ENCODE measurements at places on chromosomes 3 and 15. TPM values are rescaled to one million over a fixed set of nuclear protein-coding genes. Genes with fewer than 3 reads are reported as not detected.

FBLN2 gene
- total RNA-seq, result 78.9 TPM

GRCh38 chr3:110928016-110928662 lies 143.5 kb upstream of the NECTIN3 start:
- no peaks in the 10 kb centered on the region for H3K4me1 ChIP-seq
- no peak overlapping the region for H3K4me3 ChIP-seq
- H3K36me3 ChIP-seq, result no peaks in the 10 kb centered on the region
- no peaks in the 10 kb centered on the region for H3K27me3 ChIP-seq

GRCh38 chr15:30044377-30044776 lies 38.4 kb upstream of the GOLGA8J start:
- no peak for DNase-seq
- no peak overlapping the region for H3K27ac ChIP-seq
- no peak overlapping the region for H3K4me3 ChIP-seq
- H3K36me3 ChIP-seq, result no peaks in the 10 kb centered on the region
- H3K27me3 ChIP-seq, result peaks cover 8% of the 10 kb centered on the region

DNA sequence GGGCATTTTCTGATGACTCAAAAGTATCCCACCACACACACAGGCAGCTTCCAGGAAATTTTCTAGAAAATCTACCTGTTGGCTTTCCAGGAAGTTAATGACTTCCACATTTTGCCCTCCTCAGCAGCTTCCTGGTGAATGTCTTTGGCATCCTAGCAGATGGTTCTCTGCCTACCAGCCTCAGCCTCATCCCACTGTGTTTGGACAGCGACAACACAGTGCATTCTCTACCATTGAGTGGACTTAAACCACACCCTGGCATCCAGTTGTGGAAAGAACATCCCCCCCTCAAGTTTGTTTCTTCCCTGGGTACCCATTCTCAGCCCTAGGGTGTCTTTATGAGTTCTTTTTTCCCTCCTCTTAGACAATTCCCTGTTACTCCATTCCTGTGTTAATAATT lies 50.8 kb upstream of the GADL1 start:
- H3K36me3 ChIP-seq, result no peaks in the 10 kb centered on the region
- no peak overlapping the region for H3K27ac ChIP-seq
- H3K4me1 ChIP-seq, result no peaks in the 10 kb centered on the region
- DNase-seq, result no peak

DNA sequence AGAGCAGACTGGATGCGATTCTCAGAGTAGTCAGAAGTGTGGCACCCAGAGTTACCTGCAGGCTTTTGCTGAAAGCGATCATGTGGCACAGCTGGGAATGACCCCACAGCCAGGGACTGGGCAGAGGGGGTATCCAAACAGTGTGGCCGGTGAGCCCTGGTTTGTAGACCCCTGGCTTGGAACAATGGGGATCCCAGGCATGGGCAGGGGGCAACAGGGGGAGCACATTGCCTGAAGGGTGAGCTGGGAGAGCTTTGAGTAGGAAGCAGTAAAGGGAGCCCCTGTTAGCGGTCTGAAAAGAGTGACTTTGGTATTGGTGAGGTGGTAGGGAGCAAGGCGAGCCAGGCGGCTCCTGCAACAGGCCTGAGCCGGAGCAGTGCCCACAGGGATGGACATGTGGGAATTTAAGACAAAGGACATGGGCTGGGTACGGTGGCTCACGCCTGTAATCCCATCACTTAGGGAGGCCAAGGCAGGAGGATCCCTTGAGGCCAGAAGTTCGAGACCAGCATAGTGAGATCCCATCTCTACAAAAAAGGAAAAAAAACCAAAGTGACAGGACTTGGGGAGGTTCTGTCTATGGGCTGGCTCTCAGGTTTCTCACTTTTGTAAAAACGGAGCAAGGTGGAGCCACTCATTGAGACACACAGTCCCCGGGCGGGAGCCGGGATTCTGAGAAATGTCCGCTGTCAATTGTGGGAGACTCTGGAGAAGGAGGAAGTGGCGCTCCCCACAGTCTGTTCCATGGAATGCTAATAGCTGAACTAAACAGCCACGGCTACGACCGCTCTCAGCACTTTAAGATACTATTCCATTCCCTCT lies 223.8 kb upstream of the LYSMD4 start:
- no peak overlapping the region for H3K4me3 ChIP-seq
- H3K27ac ChIP-seq, result no peak overlapping the region
- H3K27me3 ChIP-seq, result peaks cover 4% of the 10 kb centered on the region
- H3K36me3 ChIP-seq, result no peaks in the 10 kb centered on the region

- no peaks in the 10 kb centered on the region for H3K36me3 ChIP-seq
- no peak overlapping the region for H3K4me3 ChIP-seq
- H3K27me3 ChIP-seq, result no peaks in the 10 kb centered on the region
These were observed 103.1 kb downstream of the CMSS1 start for GRCh38 chr3:99920481-99921376.

DNA sequence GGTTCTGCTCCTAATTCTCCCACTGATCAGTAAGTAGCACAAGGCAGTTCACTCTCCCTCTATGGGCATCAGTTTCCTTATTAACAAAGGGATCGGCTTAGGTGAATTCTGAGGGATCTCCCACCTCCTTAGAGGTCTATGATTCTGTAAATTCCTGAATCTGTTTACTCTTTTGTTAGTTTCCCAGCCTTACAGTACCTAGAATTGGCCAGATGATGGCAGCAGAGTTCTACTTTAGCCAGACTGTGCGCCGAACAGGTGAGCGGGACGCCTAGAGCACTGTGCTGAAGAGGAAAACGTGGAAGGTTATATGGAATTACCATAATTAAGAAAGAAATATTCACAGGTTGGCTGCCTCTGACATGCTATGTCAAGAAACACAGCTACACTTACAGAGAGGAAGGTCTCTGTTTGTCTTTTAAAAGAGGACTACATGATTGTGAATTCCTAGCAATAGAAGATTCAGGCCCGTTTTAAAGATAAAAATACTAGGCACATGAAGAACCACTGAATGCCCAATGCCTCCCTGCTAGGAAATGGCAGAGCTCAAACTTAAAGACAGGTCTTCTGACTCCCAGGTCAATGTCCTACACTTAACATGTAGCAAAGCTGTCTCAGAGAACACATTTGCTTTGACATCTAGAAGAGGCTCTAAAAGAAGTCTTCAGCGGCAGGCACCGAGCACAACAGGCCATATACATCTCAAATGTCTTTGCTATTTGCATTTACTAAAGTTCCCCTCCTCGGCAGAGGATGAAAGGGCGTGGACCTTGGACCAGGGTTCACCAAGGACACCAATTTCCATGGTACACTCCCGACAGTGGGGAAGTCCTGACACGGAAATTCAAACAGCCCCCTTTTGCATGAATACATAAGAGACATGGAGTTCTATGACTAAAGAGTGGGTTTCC lies 259.9 kb downstream of the FGF12 start:
- DNase-seq, result peak; percentile 47
- H3K4me1 ChIP-seq, result no peaks in the 10 kb centered on the region

DNA sequence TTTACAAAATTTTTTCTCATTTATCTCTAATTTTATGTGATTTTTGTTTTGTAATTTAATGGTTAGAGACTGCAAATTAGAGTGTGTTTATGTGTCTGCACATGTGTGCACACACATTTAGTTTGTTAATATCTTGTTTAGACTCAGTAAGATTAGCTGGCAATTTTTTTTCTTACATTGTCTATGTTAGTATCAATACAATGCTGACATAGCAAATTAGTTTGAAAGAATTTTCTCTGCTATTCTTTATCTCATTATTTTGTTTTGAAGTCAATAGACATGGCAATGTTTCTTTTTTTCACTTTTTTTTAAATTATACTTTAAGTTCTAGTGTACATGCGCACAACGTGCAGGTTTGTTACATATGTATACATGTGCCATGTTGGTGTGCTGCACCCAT lies 1155.0 kb downstream of the ZPLD1 start:
- H3K27me3 ChIP-seq, result no peaks in the 10 kb centered on the region
- H3K4me1 ChIP-seq, result no peaks in the 10 kb centered on the region
- H3K36me3 ChIP-seq, result no peaks in the 10 kb centered on the region
- no peak overlapping the region for H3K4me3 ChIP-seq

- no peak overlapping the region for H3K4me3 ChIP-seq
- no peak overlapping the region for H3K27ac ChIP-seq
These were observed 543.7 kb downstream of the FHIT start for GRCh38 chr3:60707452-60708020.

COL6A5 gene
- not detected for total RNA-seq

DNA sequence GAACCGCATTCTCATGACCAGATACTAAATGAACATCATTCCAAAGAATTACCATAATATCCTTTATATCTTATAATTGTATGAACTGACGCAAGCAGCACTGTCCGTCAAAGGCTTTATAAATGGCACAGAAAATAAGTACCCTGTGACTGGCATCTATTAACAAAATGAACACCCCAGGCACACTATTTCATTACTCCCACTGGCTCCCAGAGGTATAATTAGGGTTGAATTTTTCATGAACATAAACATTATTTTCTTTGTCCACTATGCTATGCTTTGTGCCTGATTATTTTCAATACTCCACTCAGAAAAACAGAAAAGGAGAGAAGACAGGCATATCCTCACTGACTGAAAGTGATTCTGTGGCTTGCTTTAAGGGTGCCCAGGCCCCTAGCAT lies 71.1 kb downstream of the LYZL4 start:
- H3K4me3 ChIP-seq, result no peak overlapping the region
- H3K27me3 ChIP-seq, result peaks cover 29% of the 10 kb centered on the region
- H3K4me1 ChIP-seq, result no peaks in the 10 kb centered on the region
- H3K27ac ChIP-seq, result no peak overlapping the region

DNA sequence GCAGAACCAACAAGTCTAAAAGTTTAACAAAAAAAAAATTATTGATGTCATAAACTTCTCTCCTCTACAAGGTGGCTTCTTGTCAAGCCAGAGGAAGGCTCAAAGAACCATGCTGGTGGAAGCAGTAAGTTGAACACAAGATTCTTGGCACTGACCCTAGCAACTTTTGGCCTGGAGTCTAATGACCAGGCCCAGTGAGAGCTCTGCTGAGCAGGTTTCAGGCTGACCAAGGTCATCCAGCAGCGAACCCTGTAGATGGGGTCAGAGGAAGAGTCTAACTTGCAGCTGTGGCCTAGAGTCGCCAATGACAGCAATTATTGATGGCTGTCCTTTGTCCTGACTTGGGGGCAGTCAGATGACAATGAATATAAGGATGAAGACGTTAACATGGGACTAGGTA lies 43.1 kb upstream of the PDZRN3 start:
- no peaks in the 10 kb centered on the region for H3K36me3 ChIP-seq
- no peak for DNase-seq
- H3K4me3 ChIP-seq, result no peak overlapping the region
- no peaks in the 10 kb centered on the region for H3K27me3 ChIP-seq

DNA sequence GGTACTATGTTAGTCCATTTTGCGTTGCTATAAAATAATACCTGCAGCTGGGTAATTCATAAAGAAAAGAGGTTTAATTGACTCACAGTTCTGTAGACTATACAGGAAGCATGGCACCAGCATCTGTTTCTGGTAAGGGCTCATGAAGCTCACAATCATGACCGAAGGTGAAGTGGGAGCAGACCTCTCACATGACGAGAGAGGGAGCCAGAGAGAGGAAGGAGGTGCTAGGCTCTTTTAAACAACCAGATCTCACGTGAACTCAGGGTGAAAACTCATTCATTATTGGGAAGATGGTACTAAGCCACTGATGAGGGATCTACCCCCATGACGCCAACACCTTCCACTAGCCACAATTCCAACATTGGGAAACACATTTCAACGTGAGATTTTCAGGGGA lies 301.7 kb upstream of the MDFIC2 start:
- no peaks in the 10 kb centered on the region for H3K4me1 ChIP-seq
- DNase-seq, result no peak
- H3K36me3 ChIP-seq, result no peaks in the 10 kb centered on the region
- H3K27me3 ChIP-seq, result peaks cover 3% of the 10 kb centered on the region

DNA sequence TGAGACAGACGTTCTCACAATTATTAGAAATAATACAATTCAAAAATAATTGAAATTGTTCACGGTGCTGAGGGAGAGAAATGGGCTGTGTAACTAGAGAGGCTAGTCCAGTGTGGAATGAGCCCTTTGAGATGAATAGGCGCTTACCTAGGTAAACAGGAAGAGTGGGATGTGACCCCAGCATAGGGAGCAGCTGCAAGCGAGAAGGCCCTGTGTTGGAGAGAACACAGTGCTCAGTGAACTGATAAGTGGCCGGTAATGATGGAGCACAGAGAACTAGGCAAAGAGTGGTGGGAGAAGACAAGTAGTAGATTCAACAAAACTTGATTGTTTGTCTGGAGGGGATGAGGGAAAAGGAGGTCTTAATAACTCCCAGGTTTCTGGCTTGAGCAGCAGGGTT lies 103.9 kb downstream of the HCN4 start:
- H3K27me3 ChIP-seq, result no peaks in the 10 kb centered on the region
- no peaks in the 10 kb centered on the region for H3K36me3 ChIP-seq
- no peaks in the 10 kb centered on the region for H3K4me1 ChIP-seq
- DNase-seq, result no peak
- no peak overlapping the region for H3K27ac ChIP-seq
